ENCODE measurements at places on chromosomes 11 and 22. TPM values are rescaled to one million over a fixed set of nuclear protein-coding genes. Genes with fewer than 3 reads are reported as not detected.

The OR51E2 gene
- polyA plus RNA-seq, result 0.63 TPM

The SLC37A2 gene
- 3.5 TPM for polyA plus RNA-seq

The DEUP1 gene
- not detected for polyA plus RNA-seq

The FUT4 gene
- 3.5 TPM for polyA plus RNA-seq

The HNRNPUL2 gene
- 54.3 TPM for polyA plus RNA-seq

The OR2D2 gene
- polyA plus RNA-seq, result not detected

The DAGLA gene
- polyA plus RNA-seq, result 2.4 TPM

The ADAMTS8 gene
- polyA plus RNA-seq, result 3.3 TPM

The RBM4 gene
- 98.8 TPM for polyA plus RNA-seq

The SREBF2 gene
- polyA plus RNA-seq, result 15.3 TPM

The OR8D1 gene
- not detected for polyA plus RNA-seq

The TPCN2 gene
- 1.8 TPM for polyA plus RNA-seq

The TH gene
- not detected for polyA plus RNA-seq

The MS4A14 gene
- not detected for polyA plus RNA-seq

The NAGA gene
- 27.7 TPM for polyA plus RNA-seq

The RAB36 gene
- 0.60 TPM for polyA plus RNA-seq

The C11orf87 gene
- polyA plus RNA-seq, result not detected

The GTSE1 gene
- polyA plus RNA-seq, result 14.3 TPM

The CBLIF gene
- polyA plus RNA-seq, result 0.28 TPM

The SRPRA gene
- 15.7 TPM for polyA plus RNA-seq

The CSF2RB gene
- polyA plus RNA-seq, result 11.4 TPM

The C22orf31 gene
- polyA plus RNA-seq, result 0.60 TPM

The CNTN5 gene
- polyA plus RNA-seq, result not detected

The SHANK3 gene
- polyA plus RNA-seq, result 0.60 TPM

The ANGPTL5 gene
- 0.60 TPM for polyA plus RNA-seq

The RAB39A gene
- not detected for polyA plus RNA-seq

The OR2AG2 gene
- polyA plus RNA-seq, result 0.06 TPM

The OTOG gene
- not detected for polyA plus RNA-seq

The OR4D10 gene
- not detected for polyA plus RNA-seq

The APOL6 gene
- 24.3 TPM for polyA plus RNA-seq

The RBM4B gene
- 6.6 TPM for polyA plus RNA-seq

The EP300 gene
- polyA plus RNA-seq, result 27.4 TPM

The ART5 gene
- polyA plus RNA-seq, result not detected

The NOX4 gene
- polyA plus RNA-seq, result under 0.01 TPM

The GRAMD1B gene
- polyA plus RNA-seq, result 1.8 TPM

All from sigmoid colon (tissue), 7 donors.